Activated naive CD4-positive, alpha-beta T cell treated with anti-CD3 and anti-CD28 coated beads, Interleukin-2, amount 50 U/mL, for 16 hours (primary cell): ENCODE measurements at places on chromosomes 5 and 9.

GRCh38 chr5:149708981-149709594 lies 21.0 kb upstream of the PPARGC1B start:
- DNase-seq: no peak

- no peak for DNase-seq
Measured at GRCh38 chr9:107471552-107471951, 18.0 kb downstream of the KLF4 start.

GRCh38 chr5:65588694-65589093 lies 25.6 kb downstream of the PPWD1 start:
- no peak for DNase-seq

GRCh38 chr9:34375901-34376595 lies 650 bp downstream of the MYORG start:
- DNase-seq: peak; percentile 38

- DNase-seq: no peak
Measured at GRCh38 chr5:2642684-2643345, 108.7 kb downstream of the IRX2 start.

GRCh38 chr5:81665795-81666194 lies 85.1 kb downstream of the SSBP2 start:
- no peak for DNase-seq

DNA sequence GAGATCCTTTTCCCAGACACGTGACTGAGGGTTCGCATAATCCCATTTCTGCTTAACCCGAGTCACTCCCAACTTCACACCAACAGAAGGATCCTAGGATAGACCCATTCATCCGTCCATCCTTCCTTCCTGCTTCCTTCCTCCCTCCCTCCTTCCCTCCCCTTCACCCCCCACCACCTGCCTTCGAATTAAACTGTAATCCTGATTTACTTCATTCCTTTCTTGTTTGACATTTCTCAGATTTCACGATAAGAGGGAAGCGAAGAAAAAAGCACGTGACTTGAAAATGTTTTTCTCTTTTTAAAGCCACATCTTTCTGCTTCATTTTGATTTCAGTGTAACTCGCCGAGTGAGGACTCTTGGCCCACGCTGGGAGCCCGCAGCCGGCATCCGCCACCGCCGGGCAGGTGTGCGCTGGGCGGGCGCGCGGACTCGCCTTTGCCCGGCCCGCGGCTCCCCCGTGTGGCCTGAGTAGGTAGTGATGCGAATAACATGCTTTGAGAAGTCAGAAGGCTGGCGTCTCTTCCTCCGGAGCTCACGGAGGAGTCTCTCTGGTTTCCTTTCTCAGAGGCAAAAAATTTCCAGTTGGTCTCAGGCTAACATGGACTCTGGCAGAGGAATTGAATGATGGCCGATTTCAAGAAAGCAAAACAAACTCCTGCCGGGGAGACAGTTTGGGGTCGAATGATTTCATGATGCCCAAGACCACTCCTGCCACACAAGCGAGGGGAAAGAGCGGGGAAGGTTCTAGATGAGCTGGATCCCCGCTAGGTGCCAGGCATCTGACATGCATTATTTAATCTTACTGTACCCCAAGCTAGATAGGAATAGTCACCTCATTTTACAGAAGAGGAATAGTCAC lies 117.7 kb downstream of the SLC12A2 start:
- peak; percentile 84 for DNase-seq
